Stimulated activated CD4-positive, alpha-beta T cell treated with anti-CD3 and anti-CD28 coated beads, Interleukin-4, amount 100 ng/mL, for 24 hours (primary cell): ENCODE measurements at places on chromosomes 3 and 15.

DNA sequence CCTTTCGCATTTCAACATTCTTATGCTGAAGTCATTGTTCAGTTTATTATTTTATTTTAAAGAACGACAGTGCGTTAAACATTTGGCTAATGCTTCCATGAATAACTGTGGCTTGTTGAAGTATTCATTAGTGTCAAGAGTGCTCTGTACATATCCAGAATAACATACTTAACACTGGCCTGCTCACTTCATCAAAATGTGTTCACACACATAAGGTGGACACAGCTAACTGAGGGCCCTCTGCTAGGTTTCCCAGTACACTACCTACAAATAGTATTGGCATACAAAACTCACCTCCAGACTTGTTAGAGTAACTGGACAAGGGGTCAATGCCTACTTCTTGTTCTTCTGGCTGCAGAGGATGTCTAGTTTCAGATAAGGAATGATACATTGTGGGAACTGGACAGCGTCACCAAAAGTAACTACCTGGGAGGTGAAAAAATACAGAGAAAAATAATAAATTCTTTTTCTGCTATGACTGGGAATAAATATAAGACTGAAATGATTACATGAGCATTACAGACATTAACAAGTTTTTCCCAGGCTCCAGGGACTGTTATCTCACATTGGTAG, 234.2 kb downstream of the TBC1D5 start:
- no peak for DNase-seq

GRCh38 chr3:117837391-117837790, 1127.8 kb downstream of the TUSC7 start:
- no peak for DNase-seq

- no peak for DNase-seq
Measured at GRCh38 chr15:69647142-69647513, 194.5 kb downstream of the RPLP1 start.

DNA sequence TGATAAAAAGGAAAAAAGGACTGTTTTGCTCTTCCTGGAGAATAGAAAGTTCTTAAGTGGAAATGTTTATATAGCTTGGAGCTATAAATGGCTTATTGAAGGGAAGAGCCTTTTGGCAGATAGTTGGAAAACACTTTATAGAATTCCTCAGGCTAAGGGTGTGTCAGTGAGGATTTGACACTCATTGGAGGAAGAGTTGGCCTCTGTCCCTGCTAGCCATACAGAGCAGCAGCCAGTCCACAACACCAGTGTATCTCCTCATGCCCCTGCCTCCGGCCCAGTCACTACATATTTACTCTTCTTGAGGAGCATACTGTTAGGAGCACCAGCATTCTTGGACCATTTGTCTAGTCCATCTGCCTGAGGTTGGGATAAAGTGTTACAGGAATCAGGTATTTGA, 36.2 kb downstream of the KLHL18 start:
- no peak for DNase-seq

DNA sequence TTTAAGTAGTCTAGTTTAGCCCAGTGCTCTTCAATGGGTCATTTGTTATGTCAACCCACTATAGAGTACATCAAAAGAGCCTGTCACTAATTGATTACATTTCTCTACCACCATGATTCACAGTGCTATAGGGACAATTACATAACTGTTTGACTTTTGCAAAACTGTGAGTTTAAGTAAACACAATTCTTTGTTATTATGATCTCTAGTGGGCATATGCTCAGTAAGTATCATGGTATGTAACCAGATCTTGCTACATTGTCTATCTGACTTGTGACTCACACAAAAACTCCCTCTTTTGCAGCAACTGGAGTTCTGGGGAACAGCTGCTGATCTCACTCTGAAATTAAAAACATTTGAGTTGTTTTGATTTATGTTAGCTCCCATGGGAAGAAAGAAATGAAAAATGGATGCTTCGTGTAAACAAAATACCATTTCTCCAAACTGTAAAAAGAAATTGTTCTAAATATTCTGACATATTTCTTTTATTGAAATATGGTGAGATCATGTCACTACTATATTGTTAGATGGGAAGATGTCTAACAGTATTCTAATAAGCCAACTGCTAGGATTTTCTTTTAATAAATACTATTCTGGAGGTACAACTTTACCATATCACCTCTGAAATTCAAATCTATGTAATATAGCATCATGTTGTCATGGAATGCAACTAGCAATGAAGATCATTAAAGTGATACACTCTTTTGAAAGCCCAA, 470.4 kb downstream of the ROBO1 start:
- no peak for DNase-seq

DNA sequence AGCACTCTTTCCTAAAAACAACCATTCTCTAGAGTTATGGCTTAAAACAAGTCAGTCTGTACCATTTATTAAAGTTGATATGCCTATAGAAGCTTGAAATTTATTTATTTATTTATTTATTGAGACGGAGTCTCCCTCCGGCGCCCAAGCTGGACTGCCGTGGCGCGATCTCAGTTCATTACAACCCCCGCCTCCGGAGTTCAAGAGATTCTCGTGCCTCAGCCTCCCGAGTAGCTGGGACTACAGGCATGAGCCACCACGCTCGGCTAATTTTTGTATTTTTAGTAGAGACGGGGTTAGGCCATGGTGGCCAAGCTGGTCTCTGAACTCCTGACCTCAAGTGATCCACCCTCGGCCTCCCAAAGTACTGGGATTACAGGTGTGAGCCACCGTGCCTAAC, 1.5 kb upstream of the TTC14 start:
- DNase-seq: no peak

DNA sequence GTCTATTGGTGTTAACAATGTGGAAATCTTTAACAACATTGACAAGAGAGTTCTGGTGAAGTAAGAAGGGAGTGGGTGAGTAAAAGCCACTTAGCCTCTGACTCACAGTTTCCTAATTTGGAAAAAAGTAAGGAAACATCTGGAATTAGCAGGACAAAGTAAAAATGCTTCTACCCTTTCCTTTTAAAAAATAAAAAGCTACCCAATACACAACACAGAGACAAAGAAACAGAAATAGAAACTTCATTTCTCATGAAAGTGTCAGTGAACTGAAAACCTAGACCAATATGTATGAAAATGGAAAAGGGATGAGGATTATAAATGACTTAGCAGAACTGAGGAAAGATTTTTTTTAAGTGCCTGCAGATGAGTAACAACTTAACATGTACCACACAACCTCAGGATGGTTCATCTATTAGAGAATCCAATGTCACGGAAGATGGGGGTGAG, 65.4 kb downstream of the SSR3 start:
- DNase-seq: no peak

- no peak for DNase-seq
Measured at GRCh38 chr3:8369638-8370037, 132.0 kb upstream of the LMCD1 start.

GRCh38 chr3:31696009-31696297, 163.2 kb downstream of the STT3B start:
- no peak for DNase-seq

DNA sequence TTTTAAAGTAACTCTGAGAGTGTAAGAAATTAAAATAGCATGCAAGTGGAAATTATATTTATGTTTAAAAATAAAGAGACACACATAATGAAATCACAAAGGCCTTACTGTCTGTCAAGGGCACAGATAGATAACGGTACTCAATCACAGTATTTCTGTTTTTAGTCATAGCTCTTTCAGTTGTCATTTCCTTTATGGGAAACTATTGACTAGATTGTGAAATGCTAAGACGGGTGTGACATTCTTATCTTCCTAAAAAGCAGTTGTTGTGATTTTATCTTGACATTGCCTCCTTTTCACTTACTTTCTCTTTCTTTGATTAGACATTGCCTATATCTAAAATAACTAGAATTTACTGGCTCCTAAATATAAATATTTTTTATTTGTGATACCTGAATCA, 100.1 kb upstream of the PLSCR5 start:
- no peak for DNase-seq

GRCh38 chr15:67305506-67305905, 50.9 kb downstream of the IQCH start:
- DNase-seq: no peak

DNA sequence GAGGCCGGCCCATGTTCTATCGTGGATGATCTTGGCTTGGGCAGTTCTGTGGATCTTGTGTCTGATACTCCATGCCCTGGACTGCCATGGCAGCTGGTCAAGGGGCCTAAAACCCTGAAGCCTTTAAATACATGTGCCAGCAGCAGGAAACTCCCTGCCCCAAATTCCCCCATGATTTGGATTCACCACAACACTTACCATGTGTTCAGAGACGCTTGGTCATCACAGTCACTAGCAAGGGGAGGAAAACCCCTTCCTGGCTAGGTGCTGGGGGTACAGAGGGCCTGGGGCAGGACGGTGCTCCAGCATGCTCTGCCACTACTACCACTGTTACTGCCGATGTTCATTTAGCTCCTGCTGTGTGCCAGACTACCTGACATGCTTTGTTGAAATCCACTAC, 94.4 kb downstream of the DNAJB8 start:
- no peak for DNase-seq

- no peak for DNase-seq
Measured at GRCh38 chr15:96360581-96361308, 30.2 kb downstream of the NR2F2 start.

- no peak for DNase-seq
Measured at GRCh38 chr3:55452886-55453285, 34.2 kb downstream of the WNT5A start.

- DNase-seq: no peak
Measured at GRCh38 chr3:18732474-18732873, 307.3 kb upstream of the SATB1 start.

GRCh38 chr3:2927259-2927658, 182.9 kb downstream of the IL5RA start:
- DNase-seq: no peak

DNA sequence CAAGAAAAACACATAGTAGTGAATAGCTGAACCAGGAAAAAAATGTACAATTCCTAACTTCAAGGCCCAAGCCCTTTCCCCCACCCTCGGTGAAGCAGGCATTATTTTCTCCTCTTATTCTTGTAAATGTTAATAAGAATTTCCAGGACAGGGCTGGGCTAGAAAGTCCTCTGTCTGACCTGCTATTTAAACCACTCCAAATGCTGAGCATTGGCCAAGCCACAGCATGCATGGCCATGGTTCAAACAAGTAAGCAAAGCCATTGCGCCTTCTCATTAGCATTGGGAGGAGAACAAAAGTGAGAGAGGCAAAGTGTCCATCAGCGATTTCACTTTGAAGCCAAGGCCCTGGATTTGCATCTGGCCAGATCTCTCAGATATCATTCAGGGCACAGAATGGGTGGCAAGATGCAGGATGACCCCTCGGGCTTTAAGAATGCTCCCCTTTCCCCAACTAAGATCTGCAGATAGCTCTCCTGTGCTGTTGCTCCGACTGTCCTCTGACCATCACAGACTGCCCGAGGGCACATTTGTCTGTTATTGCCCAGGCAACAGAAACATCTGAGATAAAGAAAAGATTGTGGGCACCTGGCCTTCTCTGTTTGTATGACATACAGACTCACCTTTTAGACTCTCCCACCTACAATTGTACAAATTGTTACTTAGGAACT, 46.3 kb downstream of the CEMIP start:
- DNase-seq: no peak

DNA sequence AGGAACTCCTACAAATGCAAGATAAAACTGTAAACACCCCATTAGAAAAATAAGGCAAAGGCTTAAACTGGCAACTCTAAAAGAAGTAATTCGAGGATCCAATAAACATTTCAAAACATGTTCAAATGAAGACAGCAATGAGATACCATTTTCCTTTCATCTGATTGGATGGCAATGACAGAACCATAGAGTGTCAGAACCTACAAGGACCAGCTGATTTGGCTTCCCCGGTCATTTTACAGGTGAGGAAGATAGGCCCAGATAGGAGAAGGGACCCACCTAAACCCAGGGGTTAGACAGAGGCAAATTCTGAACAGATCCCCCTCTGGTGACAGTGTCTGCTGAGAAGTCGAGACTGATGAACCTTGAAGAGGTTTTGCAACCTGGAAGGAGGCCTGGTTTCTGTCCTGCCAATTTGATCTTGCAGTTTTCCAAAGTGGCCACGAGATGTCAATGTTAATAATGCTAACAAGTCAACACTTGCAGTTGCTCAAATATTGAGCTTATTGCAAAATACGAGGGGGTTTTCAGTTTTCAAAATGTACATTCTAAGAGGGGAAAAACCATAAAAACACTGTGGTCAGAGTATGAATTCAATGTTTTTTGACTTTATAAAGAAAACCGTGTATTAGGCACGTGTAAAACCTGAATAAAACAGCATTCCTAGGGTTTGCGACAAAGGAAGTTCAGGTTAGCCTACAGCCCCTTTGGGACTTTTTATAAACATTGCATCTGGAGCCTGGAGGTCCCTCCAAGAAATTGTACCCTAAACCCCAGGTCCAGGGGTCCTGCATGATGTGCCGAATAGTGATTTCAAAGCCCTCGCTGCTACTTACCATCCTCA, 21.5 kb downstream of the CFAP161 start:
- DNase-seq: no peak

DNA sequence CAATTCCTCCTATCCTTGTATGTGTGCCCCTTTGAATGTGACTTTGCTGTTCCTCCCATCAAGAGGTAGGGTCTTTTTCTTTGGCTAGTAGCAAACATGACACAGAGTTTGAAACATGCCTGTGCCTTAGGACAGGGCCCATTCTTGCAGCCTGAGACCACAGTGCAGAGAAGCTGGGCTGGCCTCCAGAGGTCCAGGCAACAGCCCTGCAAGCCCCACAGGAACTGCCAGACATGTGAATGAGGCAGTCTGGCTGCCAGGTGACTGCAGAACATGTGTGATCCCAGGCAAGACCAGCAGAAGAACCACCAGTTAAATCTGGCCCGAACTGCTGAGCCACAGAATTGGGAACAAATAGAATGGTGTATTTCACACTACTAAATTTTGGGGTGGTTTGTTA, 1.2 kb upstream of the HGD start:
- no peak for DNase-seq

DNA sequence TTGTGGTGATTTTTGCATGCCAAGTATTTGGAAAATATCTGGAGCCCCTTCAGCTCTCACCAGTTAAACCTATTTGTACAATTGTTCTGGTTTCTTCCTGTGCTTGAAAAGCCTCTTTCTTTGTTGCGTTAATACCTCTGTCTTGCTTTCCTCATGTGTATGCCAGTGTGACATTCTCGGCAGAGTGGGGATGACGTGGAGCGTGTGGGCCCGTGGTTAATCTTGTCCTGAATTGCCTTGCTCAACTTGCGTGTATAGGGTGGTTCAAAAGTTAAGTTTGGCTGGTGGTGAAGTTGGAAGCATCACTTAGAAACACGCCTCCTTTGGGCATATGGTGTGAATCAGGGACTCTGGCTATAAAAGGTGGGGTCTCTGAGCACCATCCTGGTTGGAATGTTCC, 67.1 kb downstream of the IGF1R start:
- DNase-seq: no peak
